ENCODE measurements at places on chromosomes 3 and 15.
A peak's percentile ranks its signal among the peaks of the same experiment; 100 is the strongest.

- DNase-seq: no peak
These were observed 29.5 kb upstream of the IL20RB start for GRCh38 chr3:136928240-136928639.

DNA sequence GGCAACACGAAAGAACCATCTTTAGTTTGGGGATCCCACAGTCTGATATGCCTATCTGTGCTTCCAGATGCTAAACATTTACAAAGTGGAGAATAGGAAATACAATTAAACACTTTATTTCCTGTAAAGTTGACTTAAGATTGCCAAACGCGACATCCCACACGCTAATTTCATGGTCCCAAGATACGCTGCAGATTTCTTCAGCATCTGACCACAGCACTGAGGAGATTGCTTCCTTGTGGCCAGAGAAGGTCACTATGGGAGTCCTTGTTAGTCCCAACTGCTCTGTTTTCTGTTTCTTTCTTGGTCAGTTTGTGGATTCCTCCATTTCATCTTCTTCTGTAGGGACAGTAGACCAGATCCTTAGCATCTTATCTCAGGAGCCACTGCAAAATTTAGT lies 43.3 kb downstream of the ASB7 start:
- DNase-seq: no peak

- DNase-seq: no peak
These were observed 12.9 kb downstream of the PGBD4 start for GRCh38 chr15:34114739-34115138.

GRCh38 chr15:87212041-87212440 lies 1044.5 kb downstream of the NTRK3 start:
- DNase-seq: no peak

DNA sequence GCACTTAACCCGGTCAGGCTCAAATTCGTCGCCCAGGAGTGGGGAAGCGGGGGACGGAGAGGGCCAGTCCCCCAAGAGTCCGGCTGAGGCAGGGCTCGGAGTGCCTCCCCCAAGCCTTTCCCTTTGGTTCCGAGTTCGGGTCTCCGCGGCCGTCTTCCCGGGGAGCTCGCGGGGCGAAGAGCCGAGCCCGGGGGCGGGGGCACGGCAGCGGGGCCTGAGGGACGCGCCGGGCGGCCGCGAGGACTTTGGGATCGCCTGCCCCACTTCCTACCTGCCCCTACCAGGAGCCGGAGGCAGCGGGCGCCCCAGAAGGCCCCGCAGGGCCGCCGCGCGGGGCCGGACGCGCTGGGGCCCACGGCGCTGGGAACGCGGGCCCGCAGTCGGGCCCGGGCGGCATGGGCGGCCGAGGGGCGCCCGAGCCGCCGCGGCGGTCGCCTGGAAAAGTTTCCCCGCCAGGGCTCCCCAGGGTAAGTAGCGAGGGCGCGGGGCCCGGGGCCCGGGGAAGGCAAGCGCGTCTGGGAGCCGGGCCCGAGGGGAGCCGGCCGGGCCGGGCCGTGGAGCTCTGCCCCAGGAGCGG lies 2.8 kb downstream of the FURIN start:
- DNase-seq: no peak

DNA sequence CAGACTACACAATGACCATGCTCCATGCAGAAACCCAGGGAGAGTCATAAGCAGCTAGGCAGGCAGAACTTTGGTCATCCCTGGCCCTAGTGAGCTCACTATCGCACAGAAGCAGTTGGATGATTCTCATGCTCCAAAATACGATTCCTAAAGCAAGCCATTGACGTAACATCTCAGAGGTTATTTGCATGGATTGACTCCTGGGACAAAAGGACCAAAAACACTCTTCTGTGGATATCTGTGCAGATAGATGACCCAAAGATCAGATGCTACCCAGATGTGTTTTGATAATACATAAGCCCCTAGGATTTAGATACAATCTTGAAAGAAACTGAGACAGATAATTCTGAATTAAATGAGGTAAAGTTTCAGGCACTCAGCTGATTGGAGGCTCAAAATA lies 33.4 kb upstream of the STT3B start:
- DNase-seq: no peak

DNA sequence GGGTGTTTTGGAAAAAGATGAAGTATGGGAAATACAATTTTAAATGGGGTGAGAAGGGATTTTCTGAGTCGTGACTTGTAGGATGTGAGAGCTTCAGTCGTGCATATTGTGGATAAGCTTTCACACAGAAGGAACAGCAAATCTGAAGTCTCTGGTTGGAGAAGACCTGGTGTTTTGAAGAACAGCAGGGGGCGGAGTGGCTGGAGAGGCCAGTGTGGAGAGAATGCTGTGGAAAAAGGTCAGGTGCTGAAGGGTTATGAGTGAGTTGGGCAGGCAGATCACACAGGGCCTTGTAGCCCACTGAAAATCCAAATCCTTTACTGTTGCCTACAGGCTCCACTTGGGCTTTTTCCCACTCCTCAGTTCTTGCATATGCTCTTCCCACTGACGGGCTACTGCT lies 14.1 kb upstream of the SCAANT1 start:
- no peak for DNase-seq

DNA sequence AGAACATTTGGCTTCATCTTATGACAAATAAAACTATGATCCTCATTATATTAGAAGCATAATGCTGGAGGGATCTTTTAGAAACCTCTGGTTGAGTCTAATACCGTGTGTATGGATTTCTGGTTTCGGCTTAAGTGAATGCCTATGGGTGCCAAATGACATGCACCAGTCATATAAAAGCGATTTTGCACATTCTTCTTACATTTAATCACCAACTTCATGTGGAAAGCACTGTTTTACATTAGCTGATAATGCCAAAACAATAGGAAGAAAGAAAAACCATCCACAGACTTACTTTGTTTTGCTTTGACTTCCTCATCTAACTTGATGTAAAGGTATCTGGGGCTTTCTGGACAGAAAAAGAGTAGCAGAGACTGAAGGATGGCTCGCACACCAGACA lies 20.9 kb downstream of the SLC2A2 start:
- peak; percentile 78 for DNase-seq

- DNase-seq: peak; percentile 27
These were observed 613.3 kb downstream of the TUSC7 start for GRCh38 chr3:117322866-117323265.

GRCh38 chr15:38259134-38259533 lies 6.5 kb downstream of the SPRED1 start:
- no peak for DNase-seq

- peak; percentile 77 for DNase-seq
These were observed 143.4 kb upstream of the RASGRP1 start for GRCh38 chr15:38707802-38708671.

DNA sequence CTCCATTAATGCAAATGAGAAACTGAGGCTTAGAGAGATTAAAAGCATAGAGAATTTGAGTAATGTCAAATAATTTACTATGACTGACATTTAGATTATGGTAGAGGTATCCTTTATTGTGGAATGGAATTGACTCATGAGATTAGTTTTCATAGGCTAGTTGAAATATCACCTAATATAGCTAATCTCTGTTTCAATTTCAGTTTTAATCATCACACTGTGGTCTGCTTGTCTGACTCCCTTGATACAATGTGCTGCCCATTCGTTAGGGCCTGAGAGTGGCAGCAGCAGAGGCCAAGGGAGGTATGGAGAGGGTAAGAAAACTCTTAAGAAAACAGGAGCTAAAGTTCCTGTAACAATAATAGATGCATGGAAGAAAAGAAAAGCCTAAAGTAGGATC lies 13.2 kb upstream of the ZBTB20 start:
- no peak for DNase-seq

DNA sequence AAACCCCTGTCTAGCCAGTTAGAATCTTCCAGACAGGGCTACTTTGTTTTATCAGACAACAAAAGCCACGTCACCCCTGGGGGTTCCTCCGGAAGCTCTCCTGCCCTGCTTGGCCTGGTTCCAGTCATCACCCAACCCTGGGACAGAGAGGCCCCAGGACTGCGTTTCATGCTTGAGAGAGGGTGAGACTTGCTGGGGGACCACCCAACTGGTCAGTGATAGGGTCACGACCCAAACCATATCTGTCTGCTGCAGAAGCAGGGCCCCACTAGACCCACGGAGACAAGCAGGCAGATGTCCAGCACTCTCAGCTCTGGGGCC lies 1.2 kb downstream of the NT5DC2 start:
- peak; percentile 65 for DNase-seq

DNA sequence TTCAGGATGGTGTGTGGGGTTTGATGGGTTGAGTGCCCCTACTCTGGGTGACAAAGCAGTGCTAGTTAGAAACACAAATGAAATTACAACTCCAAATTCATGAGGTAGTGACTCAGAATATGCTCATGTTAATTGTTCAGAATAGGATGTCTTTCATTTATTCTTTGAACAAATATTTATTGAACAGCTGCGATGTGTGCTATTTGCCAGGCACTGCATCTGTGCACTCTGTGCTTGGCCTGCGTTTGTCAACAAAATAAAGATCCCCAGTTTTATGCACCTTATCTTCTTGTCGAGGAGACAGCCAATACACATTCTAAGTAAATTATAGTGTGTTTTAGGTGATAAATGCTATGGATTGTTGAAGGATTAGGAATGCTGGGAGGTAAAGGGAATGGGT lies 27.3 kb downstream of the MED12L start:
- no peak for DNase-seq

- DNase-seq: peak; percentile 93
These were observed 14.0 kb downstream of the VGLL4 start for GRCh38 chr3:11629716-11630115.

DNA sequence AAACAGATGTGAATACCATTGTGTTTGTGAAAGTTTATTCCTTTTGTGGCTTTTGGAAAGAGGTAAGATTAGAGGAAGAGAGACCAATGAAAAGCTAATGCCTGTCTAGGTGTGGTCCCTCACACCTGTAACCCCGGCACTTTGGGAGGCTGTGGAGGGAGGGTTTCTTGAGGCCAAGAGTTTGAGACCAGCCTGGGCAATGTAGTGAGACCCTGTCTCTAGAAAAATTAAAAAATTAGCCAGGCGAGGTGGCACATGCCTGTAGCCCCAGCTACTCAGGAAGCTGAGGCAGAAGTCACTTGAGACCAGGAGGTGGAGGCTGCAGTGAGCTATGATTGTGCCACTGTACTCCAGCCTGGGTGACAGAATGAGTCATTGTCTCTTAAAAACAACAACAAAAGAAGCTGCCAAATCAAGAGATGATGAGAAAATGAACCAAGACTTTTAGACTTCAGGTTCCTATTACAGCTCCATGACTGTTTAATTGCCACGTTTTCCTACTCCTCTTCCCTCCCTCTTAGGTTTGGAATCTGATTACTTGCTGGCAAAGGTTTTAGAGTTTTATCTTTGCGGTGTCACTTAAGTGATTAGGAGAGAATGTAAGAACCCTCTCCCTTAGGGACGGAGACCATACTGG lies 68.7 kb downstream of the CGNL1 start:
- no peak for DNase-seq

Measured in fibroblast of upper back skin (primary cell).